ENCODE measurements at places on chromosomes 16 and 17.

GRCh38 chr17:28523876-28524275 is 17.7 kb downstream of the FOXN1 start:
- no peak for DNase-seq

DNA sequence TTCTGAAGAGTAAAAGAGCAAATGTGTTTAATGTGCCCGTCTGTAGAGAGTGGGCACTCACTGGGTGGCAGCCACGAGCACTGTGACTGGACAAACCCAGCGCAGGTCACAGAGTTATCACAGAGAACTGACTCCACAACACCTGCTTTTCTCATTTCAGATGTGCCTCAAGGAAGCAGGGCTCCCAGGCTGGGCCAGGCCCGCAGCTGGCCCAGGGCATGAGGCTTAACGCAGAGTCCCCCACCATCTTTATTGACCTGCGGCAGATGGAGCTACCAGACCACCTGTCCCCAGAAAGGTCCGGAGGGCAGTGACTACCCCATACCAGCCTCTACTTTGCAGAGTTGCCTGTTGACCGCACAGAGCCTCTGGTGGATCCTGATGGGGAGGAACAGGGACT is 11.9 kb downstream of the DNAAF8 start:
- DNase-seq = no peak

- no peak for DNase-seq
Measured at GRCh38 chr17:47813077-47813476, 8.5 kb downstream of the OSBPL7 start.

GRCh38 chr17:73831699-73832098 is 187.5 kb upstream of the SDK2 start:
- no peak for DNase-seq

DNA sequence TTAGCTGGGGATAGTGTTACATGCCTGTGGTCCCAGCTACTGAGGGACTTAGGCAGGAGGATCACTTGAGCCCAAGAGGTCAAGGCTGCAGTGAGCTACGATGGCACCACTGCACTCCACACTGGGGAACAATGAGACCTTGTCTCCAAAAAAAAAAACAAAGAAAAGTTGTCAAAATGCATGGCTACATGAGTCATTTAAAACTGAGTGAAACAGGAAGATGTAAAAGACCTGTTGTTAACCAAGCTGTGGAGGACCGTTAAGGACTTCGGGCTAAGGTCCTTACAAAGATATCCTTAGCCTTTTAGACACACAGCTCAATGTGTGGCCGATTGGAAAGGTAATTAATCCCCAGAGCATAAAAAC is 25.1 kb downstream of the ZP2 start:
- DNase-seq = no peak

DNA sequence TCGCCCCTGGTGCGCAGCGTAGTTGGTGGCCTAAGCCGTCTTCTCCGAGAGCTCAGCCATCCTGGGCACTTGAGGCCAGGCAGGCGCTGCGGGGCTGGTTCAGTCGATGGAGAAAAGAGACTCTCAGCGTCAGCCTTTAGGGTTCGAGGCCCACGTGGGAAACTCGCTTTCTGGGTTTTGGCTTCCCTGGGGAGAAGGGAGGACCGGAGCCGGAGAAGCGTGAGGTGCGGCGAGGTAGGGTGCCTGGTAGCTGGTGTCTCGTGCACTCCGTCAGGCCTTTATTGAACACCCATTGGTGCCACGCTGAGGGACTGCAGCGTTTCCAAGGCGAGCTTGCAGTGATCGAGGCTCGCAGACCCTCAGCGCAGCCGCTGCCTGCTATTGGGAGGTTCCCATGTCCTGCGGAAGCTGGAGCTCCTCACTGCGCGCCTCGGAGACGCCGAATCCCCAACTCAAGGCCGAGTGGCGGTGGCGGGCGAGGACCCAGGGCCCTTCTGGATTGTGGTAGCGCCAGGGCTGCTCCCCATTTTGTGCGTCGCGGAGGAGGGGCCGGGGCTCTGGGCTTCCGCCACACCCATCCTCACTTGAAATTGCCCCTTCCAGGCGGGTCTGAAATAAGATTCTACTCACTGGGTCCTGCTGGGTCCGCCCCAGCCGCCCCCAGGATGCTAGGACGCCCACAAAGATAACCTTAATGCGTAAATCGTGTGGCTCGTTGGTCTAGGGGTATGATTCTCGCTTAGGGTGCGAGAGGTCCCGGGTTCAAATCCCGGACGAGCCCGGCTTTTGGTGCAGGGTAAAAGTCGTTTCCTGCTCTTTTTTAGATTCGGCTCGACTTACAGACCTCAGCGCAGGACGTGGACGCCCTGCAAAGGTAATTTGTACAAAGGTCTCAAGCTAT is 1.2 kb downstream of the OR1F1 start:
- no peak for DNase-seq

DNA sequence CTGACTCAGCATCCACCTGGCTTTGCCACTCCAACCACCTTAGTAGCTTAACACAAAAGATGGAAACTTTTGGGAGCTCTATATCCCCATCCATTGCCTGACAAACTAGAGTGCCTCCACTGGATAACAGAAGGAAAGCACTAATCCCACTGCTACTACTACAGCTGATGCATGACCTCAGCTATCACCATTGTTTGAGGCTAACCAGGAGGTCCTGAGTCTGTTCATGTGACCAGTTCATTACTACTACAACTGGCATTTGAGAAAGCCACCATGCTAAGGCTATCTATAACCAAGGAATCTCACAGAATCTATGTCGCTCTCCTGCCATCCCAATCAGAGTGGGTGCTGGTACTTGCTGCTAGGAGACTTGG is 604.3 kb upstream of the CA10 start:
- no peak for DNase-seq

- DNase-seq = no peak
Measured at GRCh38 chr17:79801156-79802038, 4.5 kb upstream of the CBX8 start.

Data from C1 segment of cervical spinal cord (tissue), 14 donors.